Activated CD8-positive, alpha-beta T cell treated with anti-CD3 and anti-CD28 coated beads, Interleukin-2, amount 10 ng/mL, durations not matched to agents 7 days and 5 days (primary cell): ENCODE measurements at places on chromosomes 6 and 20. TPM values are rescaled to one million over a fixed set of nuclear protein-coding genes. Genes with fewer than 3 reads are reported as not detected.
A peak's percentile ranks its signal among the peaks of the same experiment; 100 is the strongest.

The MATN4 gene
- total RNA-seq = not detected

The DSTN gene
- total RNA-seq = 59.0 TPM

The LCA5 gene
- not detected for total RNA-seq

The HDAC2 gene
- 66.8 TPM for total RNA-seq

The RREB1 gene
- 29.0 TPM for total RNA-seq

The CTCFL gene
- not detected for total RNA-seq

The TNXB gene
- total RNA-seq = 4.8 TPM

The ARHGAP40 gene
- not detected for total RNA-seq

The TFAP2D gene
- total RNA-seq = not detected

DNA sequence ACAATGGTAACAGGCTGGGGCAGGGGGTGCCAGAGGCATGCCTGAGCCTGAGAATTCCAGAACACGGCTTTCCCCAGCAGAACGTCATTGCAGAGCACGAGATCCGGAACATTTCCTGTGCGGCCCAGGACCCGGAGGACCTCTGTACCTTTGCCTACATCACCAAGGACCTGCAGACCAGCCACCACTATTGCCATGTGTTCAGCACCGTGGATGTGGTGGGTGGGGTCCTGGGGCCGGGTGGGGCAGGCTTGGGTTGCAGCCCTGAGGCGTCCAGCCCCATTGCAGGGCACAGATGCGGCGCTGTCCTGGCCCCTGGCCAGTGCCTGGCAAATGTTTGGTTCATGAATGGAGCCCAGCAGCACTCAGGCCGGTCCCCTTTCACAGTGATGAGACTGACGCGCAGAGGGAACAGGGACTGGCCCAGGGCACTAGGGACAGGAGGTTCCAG is 57.1 kb downstream of the TCP11 start:
- no peaks in the 10 kb centered on the region for H3K27me3 ChIP-seq
- no peak overlapping the region for H3K4me3 ChIP-seq
- no peaks in the 10 kb centered on the region for H3K36me3 ChIP-seq
- no peak for DNase-seq

DNA sequence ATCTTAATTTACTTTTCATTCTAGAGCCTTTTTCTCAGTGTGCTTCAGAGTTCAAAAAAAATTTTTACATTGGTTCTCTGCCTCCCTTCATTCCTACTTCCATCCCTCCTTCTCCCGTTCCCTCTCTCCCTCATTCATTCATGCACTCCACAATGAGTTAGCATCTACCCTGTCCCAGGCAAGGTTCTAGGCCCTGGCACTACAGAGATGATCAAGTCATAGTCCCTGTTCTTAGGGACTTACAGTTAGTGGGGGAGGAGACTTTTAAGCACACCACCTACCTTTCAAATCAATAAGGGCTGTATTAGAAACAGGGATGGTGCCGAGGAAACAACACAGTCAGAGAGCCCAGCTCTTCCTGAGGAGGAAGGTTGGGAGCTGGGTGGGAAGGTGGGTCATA is 40.3 kb downstream of the MAP3K5 start:
- H3K27ac ChIP-seq = peak overlapping the region; percentile 89
- H3K27me3 ChIP-seq = peaks cover 7% of the 10 kb centered on the region
- peaks cover 32% of the 10 kb centered on the region for H3K36me3 ChIP-seq
- peak overlapping the region; percentile 56 for H3K4me3 ChIP-seq

GRCh38 chr6:40796260-40797221 is 209.4 kb upstream of the LRFN2 start:
- no peak overlapping the region for H3K27ac ChIP-seq
- no peak overlapping the region for H3K4me3 ChIP-seq
- H3K4me1 ChIP-seq = no peaks in the 10 kb centered on the region
- H3K36me3 ChIP-seq = no peaks in the 10 kb centered on the region

DNA sequence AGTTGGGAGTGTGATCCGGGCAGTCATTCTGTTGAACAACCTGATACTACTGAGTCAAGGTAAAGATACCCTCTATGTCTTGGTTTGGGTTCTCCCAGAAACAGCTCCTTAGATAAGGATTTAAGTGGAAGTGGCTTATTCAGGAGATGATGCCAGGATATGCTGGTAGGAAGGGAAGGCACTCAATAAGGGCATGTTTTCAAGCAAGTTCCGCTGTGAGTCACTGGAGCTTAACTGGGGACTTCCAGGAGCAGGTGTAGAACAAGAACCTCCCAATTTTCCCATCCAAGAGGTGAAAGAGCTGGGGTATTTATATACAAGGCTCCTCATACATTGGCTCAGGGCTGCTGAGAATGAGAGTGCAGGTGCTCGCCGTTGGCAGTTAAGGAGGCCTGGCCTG is 218.6 kb downstream of the AKAP7 start:
- DNase-seq = no peak
- H3K27me3 ChIP-seq = no peaks in the 10 kb centered on the region
- H3K4me3 ChIP-seq = no peak overlapping the region
- no peak overlapping the region for H3K27ac ChIP-seq
- H3K4me1 ChIP-seq = peaks cover 2% of the 10 kb centered on the region

DNA sequence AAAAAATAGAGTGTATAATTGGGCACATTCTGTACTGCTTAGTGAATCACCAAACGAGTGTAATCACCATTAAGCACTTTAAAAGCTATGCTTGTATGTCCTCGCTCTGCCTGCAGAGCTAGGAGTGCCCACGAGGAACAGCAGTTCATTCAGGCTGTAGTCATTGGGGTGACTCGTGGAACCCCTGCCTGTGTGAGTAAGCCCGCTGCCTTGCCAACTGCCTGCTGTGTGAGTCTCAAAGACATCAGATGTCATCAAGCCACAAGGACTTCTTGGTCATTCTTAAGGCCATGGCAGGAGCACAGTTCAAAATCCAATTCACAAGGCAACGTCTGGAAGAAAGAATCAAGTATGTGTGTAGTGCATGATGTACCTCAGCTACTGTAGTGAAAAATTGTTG is 60.4 kb downstream of the FOXO3 start:
- H3K27me3 ChIP-seq = no peaks in the 10 kb centered on the region
- peaks cover 21% of the 10 kb centered on the region for H3K4me1 ChIP-seq
- no peak overlapping the region for H3K27ac ChIP-seq
- H3K4me3 ChIP-seq = no peak overlapping the region
- H3K36me3 ChIP-seq = no peaks in the 10 kb centered on the region

DNA sequence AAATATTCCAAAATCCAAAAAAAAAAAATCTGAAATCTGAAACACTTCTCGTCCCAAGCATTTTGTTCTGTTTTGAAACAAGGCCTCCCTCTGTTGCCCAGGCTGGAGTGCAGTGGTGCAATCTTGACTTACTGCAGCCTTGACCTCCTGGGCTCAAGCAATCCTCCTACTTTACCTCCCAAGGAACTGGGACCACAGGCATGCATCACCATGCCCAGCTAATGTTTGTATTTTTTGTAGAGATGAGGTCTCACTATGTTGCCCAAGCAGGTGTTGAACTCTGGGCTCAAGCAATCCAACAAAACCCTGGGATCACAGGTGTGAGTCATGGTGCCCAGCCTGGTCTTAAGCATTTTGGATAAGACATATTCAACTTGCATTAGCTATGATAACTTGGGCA is 13.6 kb downstream of the SESN1 start:
- H3K36me3 ChIP-seq = no peaks in the 10 kb centered on the region
- no peak overlapping the region for H3K27ac ChIP-seq
- peaks cover 5% of the 10 kb centered on the region for H3K4me1 ChIP-seq
- DNase-seq = no peak
- no peak overlapping the region for H3K4me3 ChIP-seq
- H3K27me3 ChIP-seq = peaks cover 2% of the 10 kb centered on the region

DNA sequence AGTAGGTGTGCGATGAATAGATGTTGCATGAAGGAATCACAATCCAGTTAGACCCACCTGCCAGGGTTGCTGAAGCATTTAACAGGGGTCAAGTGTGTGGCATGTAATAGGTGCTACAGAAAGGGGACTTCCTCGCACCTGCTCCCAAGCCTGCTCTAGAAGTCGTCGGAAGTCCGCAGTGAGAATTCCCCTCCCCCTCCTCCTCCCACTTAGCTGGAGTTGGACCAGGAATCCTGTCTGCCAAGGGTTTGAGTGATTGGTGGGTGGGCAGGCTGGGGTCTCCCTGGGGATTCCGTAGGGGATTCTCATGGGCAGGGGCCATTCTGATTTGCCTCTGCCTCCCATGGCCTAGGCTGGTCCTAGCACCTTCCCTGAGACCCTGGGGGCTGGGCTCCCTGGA is 10.3 kb downstream of the SCRT2 start:
- H3K27ac ChIP-seq = no peak overlapping the region
- no peak overlapping the region for H3K4me3 ChIP-seq
- DNase-seq = no peak
- H3K4me1 ChIP-seq = peaks cover 8% of the 10 kb centered on the region
- H3K27me3 ChIP-seq = peaks cover 53% of the 10 kb centered on the region

- peaks cover 53% of the 10 kb centered on the region for H3K4me1 ChIP-seq
- no peaks in the 10 kb centered on the region for H3K27me3 ChIP-seq
- H3K27ac ChIP-seq = peak overlapping the region; percentile 74
- H3K36me3 ChIP-seq = peaks cover 12% of the 10 kb centered on the region
These were observed 22.7 kb downstream of the PIM1 start for GRCh38 chr6:37192666-37193065.

DNA sequence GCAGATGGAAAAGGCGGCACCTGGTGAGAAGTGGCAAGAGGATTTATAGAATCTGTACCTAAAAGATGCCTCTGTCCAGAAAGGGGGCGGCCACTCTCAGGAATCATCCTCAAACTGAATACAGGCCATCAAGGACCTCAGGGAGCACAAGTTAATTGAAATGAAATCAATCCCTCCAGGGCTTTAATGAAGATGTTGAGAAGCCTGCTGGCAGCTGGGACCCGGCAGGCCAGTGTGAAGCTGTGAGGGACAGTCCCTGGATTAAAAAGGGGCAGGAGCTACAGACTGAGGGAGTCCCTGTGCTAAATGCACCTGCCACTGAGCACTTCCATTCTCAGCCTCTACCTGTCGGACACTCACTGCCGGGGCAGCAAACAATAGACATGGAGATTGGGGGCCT is 107.7 kb upstream of the GGTLC1 start:
- no peak for DNase-seq
- no peak overlapping the region for H3K4me3 ChIP-seq
- no peaks in the 10 kb centered on the region for H3K36me3 ChIP-seq
- H3K27me3 ChIP-seq = peaks cover 3% of the 10 kb centered on the region

DNA sequence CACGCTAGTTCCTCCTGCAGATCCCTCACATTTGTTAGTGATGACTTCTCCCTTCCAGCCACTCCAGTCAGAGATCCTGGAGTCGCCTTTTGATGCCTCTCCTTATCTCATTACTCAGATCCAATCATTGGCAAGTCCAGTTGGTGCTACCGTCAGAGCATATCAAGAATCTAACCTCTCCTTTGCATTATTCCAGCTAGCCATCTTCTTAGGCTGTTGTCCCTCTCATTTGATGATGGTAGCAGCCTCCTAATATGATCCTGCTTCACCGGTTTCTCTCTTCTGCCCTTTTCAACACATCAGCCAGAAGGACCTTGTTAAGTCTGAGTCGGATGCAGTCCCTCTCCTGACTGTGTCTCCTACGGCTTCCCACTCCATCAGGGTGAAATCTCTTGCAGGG is 305.6 kb downstream of the THBS2 start:
- no peak overlapping the region for H3K4me3 ChIP-seq
- no peaks in the 10 kb centered on the region for H3K36me3 ChIP-seq
- no peaks in the 10 kb centered on the region for H3K4me1 ChIP-seq

GRCh38 chr6:52653151-52653550 is 17.8 kb upstream of the TMEM14A start:
- H3K4me1 ChIP-seq = peaks cover 3% of the 10 kb centered on the region
- peaks cover 37% of the 10 kb centered on the region for H3K27me3 ChIP-seq
- no peak for DNase-seq

DNA sequence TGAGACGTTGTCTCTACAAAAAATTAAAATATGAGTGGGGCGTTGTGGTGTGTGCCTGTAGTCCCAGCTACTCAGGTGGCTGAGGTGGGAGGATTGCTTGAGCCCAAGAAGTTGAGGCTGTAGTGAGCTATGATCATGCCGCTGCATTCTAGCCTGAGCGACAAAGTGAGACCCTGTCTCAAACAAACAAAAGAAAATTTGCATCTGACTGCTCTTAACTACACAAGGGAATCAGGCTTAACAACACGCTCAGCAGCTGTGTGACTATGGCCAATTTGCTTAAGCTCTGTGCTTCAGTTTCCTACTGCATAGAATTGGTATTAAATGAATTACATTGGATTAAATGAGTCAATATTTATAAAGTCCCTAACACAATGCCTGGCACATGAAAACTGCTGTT is 24.3 kb upstream of the MRPS10 start:
- H3K4me1 ChIP-seq = no peaks in the 10 kb centered on the region
- H3K27me3 ChIP-seq = no peaks in the 10 kb centered on the region
- peaks cover 15% of the 10 kb centered on the region for H3K36me3 ChIP-seq
- H3K27ac ChIP-seq = no peak overlapping the region
- no peak for DNase-seq

DNA sequence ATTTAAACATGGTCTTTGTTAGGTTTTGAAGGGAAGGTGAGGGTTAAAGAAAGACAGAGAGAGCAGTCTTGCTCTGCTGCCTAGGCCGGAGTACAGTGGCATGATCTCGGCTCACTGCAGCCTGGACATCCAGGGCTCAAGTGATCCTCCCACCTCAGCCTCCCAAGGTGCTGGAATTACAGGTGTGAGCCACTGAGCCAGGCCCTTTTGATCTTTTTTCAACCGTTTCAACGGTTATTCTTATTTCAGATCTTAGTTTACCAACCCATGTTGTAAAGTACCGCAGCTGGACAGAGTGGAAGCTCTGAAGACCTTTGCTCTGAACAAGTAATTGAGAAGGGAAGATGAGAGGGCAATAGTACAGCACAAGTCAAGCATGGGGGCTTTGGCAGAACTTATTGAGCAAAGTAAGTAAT is 1.2 kb upstream of the SRPK1 start:
- H3K27ac ChIP-seq = no peak overlapping the region
- H3K4me3 ChIP-seq = peak overlapping the region; percentile 94
- DNase-seq = no peak
- peaks cover 18% of the 10 kb centered on the region for H3K36me3 ChIP-seq

DNA sequence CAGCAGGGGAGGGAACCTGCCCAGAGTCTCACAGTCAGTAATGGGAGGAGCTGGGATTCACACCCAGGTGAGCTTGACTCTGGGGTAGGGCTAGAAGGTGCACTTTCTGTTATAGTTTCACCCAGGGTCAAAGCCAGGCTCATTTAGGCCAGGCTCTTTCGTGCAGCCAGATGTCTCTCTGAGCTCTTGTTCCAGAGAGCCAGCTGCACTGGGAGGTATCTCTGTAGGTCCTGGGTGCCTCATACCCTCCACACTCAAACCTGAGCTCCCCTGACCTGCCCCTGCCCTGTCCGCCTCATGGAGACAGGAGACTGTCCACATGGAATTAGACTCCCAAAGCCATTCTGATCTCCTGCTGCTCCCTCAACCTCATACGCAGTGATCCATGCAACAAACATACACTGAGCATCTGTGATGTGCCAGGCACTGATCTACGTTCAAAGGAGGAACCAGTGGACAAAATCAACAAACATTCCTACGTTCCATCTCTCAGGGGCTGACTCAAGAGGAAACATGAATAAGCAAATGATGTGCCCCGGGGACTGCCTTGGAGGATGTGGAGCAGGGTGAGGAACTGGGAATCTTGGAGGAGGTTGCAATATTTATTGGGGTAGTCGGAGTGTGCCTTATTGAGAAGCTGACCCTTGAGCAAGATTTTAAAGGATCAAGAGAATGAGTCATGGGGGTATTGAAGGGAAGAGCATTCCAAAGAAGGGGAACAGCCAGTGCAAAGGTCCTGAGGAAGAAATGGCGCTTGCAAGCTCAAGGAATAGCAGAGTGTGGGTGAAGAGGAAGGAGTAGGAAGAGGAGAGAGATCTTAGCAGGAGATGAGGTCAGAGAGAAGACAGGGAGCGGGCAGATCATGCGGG is 71.3 kb upstream of the TOX2 start:
- H3K36me3 ChIP-seq = no peaks in the 10 kb centered on the region
- H3K4me1 ChIP-seq = peaks cover 54% of the 10 kb centered on the region
- H3K27me3 ChIP-seq = peaks cover 18% of the 10 kb centered on the region
- DNase-seq = no peak
- H3K27ac ChIP-seq = no peak overlapping the region
